ENCODE measurements at places on chromosomes 3 and 15.

GRCh38 chr3:177050501-177051237, 146.6 kb downstream of the TBL1XR1 start:
- no peak for DNase-seq

DNA sequence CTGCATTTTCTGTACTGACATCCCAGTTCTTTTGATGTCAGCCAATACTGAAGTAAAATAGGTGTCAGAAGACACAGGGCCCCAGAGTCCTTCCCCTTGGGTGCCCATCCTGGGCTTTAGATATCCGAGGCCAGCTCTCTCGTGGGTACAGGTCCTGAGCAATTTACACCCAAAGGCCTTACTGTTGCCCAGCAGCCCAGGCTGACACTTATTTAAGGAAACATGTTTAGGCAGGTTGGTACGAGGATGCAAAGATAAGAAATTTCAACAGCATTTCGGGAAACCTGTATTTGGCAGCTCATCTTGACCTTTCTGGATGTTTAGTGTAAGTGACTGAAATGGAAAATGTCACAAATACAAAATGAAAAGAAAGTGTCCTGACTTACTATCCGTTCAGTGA, 130.0 kb upstream of the IL12A start:
- no peak for DNase-seq

DNA sequence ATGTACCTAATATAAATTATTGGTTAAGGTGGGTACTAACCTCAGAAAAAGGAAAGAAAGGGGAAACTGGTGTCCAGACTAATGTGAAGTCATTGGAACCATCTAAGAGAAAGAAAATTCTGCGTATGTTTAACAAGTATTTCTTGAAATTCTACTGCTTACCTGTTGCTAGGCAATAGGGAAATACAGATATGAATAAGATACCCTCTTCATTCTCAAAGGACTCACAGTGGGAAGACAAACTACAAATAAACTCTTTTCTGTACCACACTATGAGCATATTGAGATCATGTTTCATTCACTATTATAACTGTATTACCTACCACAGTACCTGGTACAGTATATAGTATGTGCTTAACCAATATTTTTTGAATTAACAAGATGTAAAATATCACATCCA, 140.5 kb upstream of the MLF1 start:
- no peak for DNase-seq

GRCh38 chr3:65508750-65509422, 529.8 kb downstream of the MAGI1 start:
- DNase-seq, result no peak

- DNase-seq, result peak; percentile 52
Measured at GRCh38 chr15:41983621-41984571, 11.5 kb upstream of the EHD4 start.

DNA sequence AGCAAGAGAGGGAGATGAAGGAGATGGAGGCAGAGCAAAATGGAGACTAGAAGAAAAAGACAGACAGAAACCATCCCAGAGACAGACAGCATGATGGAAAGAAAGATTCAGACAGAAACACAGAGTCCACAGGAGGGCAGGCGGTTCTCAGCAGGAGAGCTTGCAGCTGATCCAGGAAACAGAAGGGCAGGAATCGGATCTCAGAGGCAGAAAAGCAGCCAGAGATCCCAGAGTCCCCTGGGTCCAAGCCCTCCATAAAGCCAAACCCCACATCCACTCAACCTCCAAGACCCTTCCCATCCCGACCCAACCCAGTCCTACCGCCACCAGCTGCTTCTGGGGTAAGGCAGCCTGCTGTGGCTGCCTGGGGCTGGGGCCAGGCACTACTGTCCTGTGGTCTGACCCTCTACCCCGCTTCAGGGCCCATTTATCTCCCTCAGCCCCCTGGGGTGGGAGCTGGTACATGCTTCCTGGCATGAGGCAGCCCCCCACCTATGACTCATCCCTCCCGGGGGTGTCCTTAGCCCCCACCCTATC, at the start of gene UCN2:
TSS of gene UCN2 (minus strand) at position 400 of the 537 bp plus-strand sequence. CDS start 657 bp downstream, outside the sequence.
- no peak for DNase-seq

DNA sequence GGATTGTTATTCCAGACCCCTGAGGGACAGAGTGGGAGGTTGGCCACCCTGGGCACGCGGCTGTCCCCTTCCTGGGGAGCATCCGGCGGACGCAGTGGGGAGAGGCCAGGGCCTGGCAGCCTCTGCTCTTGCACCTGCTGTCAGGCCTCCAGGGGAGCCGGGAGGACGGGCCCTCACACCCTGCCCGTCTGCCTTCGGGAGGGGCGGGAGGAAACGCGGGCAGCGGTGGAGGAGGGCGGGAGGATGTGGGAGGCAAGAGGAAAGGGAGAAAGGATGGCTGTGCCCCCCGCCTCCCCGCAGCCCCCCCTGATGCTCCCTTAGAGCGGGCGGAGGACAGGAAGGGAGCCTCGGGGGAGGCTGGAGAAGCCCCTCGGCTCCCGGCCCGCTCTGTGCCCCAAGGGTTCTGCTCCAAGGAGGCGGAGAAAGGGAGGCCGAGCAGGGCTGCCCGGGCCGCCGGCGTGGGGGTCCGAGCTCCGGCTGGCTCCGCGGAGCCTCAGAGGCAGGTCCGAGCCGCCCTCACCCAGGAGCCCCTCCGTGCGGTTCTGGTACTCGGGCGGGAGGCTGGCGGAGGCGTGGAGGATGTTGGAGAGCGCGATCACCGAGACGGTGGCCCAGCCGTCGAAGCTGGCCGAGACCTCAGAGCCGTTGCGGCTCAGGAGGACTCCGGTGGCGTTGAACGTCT, 40.9 kb downstream of the MUC20 start:
- no peak for DNase-seq

DNA sequence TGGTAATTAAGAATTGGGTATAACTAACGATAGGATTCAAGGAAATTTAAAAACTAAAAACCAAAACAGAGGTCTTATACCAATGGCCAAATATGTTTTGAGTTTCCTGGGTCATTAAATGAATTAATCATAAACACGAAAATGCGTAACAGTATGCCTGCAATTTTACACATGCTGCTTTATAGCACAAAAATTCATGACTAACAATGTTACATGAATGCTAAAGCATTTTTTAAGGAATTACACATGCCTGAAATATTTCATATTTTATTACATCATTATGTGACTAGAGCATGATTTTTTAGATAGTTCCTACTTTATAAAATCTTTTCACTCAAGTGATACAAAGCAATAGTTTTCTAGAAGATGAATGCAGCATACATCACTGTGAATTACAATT, 74.7 kb downstream of the ZNF148 start:
- no peak for DNase-seq

DNA sequence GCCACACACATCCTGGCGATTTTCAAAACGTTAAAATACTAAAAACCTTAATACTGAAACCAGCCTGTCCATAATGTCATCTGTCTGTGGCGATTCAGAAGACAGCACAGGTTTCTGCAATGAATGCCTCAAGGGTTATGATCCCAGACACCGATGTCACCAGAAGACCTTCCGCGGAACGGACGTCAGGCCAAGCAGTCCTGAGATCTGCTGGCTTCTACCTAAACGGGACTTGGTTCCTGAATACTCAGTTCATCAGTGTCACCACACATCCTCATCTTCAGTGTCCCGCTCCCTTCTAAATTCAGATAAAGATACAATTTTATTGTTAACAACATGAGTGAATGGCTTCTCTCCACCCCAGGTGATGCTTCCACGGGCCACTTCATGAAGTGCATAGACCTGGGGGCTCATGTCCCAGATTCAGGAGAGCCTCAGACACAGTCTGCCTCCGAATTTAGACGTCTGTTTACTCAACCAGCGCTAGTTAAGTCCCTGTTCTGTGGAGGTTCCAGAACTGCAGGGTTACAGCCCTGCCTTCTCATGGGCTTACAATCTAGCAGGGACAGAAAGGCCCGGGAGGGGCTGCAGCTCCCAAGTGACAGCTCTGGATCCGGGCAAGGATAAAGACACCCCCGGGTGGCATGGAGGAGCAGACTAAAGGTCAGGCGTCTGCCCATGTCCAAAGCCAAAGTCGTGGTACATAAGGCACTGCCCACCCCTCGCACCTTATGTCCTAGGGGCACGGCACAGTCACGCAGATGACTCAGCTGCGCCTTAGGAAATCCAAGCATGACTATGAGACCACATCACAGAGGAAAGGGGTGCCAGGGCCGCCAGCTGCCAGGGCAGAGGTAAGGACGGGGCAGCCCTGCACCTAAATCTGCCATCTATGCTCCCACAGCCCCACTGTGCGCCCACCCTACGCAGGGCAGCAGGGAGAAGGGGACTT, 75.9 kb downstream of the VGLL4 start:
- DNase-seq, result no peak

GRCh38 chr15:57485869-57486268, 105.8 kb upstream of the MYZAP start:
- no peak for DNase-seq

DNA sequence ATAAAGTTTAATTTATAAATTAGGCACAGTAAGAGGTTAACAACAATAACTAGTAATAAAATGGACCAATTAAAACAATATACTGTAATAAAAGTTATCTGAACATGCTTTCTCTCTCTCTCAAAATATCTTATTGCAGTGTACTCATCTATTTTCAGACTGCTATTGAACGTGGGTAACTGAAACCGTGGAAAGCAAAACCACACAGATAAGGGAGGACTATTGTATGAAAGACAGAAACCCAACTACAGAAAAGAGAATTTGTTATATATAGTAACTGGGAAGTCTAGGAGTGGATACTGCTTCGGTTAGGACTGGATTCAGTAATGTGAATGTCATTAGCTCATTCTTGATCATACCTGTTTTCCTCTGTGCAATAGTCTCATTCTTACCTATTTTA, 119.3 kb upstream of the DAZL start:
- no peak for DNase-seq

DNA sequence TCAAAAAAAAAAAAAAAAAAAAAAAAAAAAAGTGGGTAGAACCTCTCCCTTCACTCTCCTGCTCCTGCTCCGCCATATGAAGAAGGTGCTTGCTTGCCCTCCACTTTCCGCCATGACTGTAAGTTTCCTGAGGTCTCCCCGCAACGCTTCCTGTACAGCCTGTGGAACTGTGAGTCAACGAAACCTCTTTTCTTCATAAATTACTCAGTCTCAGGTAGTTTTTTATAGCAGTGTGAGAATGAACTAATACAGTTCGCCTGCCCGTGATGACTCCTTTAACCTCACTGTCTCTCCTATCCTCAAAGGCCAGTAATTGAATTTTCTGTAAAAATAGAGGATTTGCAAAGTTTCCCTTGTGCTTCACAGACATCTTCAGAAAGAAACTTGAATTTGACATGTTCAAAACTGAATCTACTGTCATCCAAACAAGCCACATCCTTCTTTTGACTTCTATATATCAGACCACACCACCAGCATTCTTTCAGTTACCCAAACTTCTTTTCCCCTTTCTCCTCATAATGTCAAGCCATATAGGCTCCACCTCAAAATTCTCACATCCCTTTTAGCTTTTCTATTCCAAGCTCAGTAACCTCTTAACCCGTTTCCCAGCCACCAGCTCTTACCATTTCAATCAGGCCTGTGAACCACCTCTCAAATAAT, 44.3 kb downstream of the P2RY1 start:
- no peak for DNase-seq

GRCh38 chr3:114758831-114759699, 388.0 kb downstream of the ZBTB20 start:
- no peak for DNase-seq

DNA sequence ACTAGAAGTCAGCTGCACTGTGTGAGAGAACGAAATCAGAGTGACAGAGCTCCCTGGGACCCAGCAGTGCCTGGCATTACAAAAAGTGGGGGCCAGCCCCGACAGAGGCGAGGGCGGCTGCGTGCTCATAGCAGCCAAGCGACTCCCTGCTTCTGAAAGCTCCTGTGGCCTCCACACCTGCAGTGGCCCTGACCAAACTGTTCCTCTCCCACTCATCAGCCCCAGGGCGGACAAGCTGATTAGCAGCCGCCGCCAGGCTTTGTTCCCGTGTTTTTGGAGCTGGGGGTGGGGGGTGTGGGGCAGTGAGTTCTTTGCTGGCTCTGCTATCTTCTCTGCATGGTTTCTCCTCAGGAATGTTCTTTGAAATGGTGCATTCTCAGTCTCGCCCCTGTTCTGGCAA, 58.1 kb downstream of the DGKG start:
- no peak for DNase-seq

DNA sequence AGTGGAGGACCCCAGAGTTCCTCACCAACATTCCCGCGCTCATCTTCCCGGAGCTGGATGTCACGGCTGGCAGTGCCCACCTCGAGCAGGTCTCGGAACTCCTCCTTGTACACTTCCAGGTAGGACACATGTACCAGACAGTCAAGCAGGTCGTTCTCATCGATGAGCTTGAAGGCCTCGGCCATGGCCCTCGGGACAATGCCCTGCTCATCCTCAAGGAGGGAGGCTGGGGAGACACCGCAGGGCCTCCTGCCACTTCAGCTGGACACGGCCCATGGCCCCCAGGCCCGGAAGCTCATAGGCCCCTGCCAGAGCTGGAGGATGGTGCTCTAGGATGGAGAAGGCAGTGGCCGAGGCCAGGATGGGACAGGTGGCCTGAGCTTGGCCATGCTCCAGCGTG, 5.6 kb downstream of the KIF7 start:
- DNase-seq, result peak; percentile 51

DNA sequence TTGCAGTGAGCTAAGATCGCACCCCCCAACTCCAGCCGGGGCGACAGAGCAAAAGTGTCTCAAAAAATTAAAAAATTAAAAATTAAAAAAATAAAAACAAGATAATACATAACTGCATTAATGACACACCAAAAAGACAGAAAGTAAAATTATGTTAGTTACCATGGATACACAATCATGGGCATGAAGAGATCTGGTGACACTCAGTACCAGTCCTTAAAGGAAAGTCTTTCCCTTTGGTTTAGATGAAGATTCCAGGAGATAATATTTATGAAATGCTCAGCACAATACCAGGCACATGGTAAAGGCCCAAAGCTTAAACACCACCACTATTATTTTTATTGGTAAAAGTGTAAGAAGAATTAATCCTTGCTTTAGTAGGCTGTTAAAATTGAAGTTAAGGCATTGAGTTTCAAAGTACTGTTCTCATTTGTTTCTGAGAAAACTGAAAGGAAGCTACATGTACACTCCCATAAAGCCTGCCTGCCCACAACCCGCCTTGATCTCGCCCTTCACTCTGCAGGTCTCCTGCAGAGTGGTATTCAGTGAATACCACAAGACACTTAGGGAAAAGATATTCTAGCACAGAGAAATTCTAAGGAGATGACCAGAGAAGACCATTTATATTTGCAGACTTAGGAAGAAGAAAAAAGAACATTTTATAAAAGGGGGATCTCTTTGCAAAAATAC, 52.3 kb downstream of the SUCLG2 start:
- no peak for DNase-seq

GRCh38 chr15:62647202-62647842, 395.2 kb upstream of the TPM1 start:
- DNase-seq, result no peak

GRCh38 chr3:192577271-192577670, 150.1 kb downstream of the FGF12 start:
- DNase-seq, result no peak
